ENCODE measurements at places on chromosomes 6 and 20.

- peak; percentile 34 for DNase-seq
Observed at GRCh38 chr20:37941332-37941731, 38.4 kb downstream of the VSTM2L start.

GRCh38 chr6:33249732-33250630 is 21.7 kb downstream of the VPS52 start:
- peak; percentile 97 for DNase-seq

- DNase-seq = no peak
Observed at GRCh38 chr6:12083763-12084162, 71.7 kb downstream of the HIVEP1 start.

DNA sequence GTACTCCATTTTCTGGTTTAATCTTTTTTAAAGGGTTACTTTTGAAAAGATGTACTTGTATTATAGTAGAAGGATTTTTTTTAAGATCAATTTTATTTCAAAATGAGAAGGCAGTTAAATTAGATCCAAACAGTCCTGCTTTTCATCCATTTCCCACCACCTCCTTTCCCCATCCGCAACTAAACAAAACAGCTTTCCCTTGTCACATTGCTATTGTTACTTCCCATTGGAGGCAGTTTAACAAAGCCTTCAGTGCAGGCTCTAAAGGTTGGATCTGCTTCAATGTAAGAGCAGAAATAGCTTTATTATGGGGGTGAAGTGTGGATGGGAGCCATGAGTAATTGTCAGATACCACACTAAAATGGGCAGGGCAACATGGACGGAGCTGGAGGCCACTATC is 65.7 kb downstream of the LRRC1 start:
- DNase-seq = no peak

Measured in ELR (cell line).